ENCODE measurements at places on chromosomes 11 and 22.

DNA sequence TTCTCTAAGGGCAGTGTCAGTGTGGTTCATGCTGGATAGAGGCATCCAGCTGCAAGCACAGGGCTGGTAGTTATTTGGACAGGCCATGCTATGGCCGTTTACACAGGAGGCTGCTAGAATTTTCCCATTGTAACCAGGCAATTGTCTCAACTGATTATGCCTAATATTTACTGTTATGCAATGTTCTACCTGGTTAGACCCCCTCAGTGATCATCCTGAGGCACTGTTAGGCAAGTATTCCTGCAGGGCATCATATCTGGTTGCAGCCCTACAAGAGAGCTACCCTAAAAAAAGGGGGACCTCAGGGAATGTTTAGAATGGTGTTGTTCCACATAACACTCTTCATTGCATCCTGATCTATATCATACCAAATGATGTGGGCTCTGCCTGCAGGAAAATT lies 1124.6 kb downstream of the JRKL start:
- DNase-seq, result no peak

- DNase-seq, result no peak
Observed at GRCh38 chr11:129932381-129933067, 37.1 kb upstream of the NFRKB start.

DNA sequence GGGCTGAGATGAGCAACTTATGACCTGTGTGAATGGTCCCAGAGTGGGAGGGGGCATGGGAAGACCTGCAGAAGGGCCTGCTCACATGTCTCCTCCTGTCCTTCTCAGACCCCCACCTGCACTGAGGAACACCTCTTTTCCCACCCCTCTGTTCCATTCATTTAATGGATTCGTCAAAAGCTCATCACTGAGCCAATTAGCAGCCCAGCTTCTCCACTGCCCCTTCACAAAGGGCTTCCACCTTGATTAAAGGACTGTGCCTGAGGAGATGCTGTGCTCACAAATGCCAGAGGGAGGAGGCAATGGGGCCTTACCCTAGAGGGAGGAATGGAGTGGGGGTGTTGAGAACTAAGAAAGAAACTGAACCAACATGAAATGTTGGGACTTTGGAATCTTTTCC lies 14.0 kb upstream of the CDON start:
- DNase-seq, result no peak

DNA sequence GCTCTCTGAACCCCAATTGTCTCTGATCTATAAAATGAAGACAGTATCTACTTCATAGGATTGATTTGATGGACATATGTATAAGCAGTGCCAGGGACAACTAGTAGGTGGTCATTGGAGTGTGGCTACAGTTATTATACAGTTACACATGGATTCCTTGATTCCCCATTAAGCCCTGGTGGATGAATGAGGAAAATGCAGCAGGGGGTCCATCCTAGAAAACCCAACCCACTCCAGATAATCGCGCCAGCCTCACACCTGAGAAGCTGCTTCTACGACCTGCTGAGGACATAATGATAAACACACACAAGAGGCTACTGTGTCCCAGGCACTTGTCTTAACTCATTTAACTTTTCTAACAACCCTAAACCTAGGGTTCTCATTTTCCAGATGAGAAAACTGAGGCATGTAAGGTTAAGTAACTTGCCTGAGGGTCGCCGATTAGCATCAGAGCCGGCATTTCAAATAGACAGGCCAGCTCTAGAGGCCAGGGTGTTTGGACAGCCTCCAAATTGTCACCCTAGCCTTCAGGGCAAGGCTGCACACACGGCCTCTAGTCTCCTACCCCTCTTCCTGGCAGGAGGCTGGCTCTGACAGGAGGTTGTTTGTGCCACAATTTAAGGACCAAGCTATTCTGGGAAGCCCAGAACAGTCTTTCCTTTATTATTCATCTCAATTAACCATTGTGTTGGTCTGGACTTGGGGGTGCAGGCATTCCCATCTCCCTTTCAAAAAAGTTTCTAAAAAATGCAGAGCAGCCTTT lies 3.8 kb upstream of the C11orf91 start:
- no peak for DNase-seq

DNA sequence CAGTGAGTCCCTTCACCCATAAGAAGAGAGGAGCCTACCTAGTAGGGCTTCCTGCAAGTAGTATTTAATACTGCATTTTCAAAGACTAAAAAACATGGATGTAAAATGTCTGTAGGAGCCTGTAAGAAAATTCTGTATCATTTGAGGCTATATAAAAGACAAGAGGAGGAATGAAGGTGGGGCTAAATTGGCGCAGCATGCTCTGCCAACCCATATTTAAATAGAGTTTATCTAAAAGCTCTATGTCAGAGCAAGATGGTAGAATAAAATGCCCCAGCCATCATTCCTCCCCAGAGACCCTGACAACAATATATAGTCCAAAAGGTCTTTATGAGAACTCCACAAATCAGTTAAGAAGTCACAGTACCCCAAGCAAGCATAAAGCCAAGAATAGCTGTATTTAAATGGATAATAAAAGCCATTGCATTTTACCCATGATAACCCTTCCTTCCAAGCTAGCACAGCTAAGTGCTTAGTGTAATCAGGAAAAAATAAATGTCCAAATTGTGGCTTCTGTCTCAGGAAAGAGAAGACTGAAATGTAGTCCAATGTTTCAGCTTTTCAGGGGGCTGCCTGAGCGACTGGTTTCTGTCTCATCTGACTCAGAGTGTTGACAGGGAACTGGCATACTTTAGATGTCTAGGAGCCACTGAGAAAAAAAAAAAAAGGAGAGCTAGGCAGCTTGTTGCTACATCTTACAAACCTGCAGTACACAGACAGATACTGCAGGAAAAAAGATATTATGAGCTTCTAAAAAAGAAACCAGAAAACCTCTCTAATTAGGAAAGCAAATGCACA lies 258.6 kb downstream of the METTL15 start:
- no peak for DNase-seq

DNA sequence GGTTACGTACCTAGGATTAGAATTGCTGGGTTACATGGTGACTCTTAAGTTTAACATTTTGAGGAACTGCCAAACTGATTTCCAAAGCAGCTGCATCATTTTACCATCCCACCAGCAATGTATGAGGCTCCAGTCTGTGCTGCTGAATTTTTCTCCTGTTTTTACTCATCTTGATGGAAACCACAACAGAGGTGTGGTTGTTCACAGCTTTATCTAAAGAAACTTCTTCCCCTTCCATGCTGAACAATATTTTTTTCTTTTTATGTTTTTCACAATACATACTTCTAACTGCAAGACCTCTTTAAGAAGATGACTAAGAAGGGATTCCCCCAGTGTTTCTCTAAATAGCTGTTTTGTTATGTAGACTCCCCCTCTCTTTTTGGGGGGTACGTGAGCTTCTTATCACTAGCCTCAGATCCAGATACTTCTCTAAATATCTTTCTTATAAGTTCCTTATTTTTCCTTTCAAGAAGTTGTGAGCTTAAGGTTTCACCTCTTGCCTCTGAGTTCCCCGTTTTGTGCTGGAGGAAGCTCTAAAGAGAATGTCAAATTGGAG lies 24.0 kb downstream of the TCP11L1 start:
- DNase-seq, result no peak

DNA sequence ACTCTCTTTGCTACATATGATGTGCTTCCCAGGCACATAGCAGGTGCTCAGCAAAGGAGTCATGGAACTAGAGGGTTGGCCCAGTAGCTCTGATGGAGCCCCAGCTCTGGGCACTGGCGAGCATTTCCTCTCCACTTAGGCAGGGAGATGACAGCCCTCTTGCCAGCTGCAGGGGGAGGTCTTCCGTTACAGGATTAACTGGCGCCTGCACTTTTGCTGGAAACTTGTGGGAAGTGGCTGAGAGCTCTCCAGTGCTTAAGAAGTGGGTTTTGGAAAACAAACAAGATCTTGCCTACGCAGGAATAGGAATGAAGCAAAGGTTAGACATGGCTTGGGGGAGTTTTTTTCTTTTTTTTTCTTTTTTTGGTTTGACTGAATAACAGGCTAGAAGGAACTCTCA lies 75.5 kb downstream of the MICAL2 start:
- DNase-seq, result no peak

DNA sequence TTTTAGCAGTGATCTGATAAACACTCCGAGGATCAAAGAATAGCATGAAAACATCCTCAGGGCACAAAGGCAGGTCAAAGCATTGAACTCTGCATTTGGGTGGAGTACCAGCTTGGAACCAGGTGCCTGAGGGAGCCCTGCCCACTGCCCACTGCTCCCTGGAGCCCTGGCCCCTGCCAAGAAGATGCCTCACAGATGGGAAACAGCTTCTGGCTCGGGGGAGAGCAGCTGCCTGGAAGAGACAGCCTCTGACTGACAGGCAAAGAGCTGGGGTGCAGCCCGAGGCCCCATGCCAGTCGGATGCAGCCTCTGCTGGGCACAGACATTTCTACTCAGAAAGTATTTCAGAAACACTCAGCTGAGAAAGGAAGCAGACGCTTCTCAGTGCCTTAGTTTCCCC lies 13.2 kb downstream of the LMO1 start:
- DNase-seq, result no peak
